ENCODE measurements at places on chromosomes 12 and 14.

DNA sequence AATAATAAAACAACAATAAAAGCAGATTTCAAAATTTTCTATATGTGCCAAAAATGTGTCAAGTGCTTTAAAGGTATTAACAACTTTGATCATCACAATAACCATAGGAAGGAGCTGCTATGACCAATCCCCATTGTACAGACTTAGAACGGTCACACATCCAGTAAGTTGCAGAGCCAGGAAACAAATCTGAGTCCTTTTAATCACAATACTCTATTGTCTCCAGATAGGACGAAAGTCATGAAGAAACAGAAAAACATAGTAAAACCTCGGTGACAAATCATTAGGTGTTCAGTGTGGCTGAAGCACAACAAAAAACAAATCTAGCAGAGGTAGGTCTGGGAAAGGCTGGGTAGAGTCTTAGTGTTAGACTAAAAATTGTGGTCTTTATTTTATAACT lies 178.8 kb downstream of the GRIP1 start:
- no peak for DNase-seq

DNA sequence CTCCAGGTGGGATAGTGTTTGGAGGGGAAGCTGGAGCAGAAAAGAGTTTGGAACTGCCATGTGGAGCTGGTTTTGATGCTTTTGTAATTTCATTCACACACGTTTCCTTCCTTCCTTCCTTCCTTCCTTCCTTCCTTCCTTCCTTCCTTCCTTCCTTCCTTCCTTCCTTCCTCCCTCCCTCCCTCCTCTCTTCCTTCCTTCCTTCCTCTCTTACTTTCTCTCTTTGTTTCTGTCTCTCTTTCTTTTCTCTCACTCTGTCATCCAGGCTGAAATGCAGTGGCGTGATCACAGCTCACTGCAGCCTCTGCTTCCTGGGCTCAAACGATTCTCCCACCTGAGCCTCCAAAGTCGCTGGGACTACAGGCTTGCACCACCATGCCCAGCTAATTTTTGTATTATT lies 168.0 kb upstream of the ARID2 start:
- DNase-seq: no peak

- DNase-seq: no peak
These were observed 393 bp downstream of the SYT1 start for GRCh38 chr12:78864870-78865463.

DNA sequence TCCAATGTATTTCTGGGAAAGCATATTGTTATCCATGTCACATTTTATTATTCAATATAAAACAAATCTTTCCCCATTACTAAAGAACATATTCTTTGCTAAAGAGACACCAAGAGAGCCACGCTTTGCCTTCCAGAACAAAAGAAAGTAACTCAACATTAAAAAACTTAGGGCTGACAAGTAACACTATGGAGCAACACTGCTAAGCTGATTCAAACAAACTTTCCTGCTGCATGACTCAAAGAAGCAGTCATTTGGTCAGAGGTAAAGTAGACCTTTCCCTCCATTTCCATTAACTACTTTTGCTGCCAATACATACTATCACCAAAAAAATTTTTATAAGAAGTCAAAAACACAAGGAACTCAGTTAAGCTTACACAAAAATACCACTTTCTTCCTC lies 83.0 kb downstream of the DENND5B start:
- DNase-seq: no peak

DNA sequence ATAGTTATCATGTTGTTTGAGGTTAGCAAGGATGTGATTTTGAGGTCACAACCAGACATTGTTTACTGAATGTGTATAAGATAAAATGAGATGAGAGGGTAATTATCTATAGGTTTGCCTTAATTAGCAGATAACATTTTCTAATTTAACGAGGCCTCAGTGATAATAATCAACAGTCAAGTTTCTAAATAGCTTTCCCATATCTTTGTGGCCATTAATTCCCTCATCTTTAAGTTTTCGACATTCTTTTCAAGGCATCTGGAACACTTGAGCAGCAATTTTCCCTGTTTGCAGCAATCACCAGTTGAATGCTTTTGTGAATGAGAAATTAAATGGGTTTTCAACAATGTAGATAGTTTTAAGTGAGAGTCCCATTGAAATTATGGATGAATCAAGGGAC lies 304.1 kb downstream of the SYT1 start:
- DNase-seq: no peak

DNA sequence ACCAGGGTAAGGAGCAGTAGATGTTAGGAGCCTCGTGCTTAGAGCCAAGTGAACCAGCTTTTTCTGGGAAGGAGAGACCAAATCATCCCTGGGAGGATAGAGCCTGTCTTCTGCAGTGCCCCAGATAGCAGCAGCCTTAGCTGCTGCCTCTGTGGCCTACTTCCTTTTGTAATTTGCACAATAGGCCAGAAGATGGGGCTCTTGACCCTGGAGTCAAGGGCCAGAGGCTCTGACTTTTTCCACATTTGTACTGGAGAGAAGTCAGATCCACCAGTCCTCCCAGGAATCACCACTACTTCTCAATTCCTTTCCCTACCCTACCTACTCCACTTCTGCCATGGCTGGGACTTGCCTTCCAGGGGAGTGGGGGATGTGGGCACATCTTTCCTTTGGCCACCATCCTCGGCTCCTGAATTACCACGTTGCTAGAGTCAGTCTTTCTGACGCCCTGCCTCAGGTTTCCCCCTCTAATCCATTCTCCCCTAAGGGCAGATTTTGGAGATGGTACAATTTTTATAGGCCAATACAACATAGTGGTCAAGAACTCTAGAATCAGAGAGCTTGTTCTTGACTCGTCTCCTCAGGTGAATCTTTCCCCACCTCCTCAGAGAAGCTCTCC lies 3.3 kb upstream of the SLC4A8 start:
- no peak for DNase-seq

DNA sequence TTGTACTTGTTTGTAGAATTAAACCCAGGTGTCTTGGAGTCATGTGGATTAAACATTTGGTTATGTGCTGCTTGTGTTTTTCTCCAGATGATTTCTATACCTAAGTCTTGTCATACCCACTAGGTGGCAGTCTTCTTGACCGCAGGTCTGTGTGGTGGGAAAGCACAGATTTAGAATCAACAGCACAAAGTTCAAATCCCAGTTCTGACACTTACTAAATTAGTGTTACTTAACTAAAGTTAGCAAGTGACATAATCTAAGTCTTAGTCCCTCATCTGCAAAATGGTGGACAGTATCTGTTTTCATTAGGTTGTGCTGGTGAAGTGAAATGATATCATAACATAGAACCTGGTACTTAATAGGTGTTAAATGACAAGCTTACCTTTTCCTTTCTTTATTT lies 151.0 kb upstream of the ARHGAP5 start:
- DNase-seq: no peak

- DNase-seq: no peak
These were observed 13.6 kb upstream of the AQP2 start for GRCh38 chr12:49936925-49937324.

- no peak for DNase-seq
These were observed 1.4 kb upstream of the PHC1 start for GRCh38 chr12:8912914-8913313.

- DNase-seq: no peak
These were observed 49.2 kb upstream of the BCAT1 start for GRCh38 chr12:24997970-24998582.

GRCh38 chr14:78228702-78229327 lies 58.6 kb downstream of the NRXN3 start:
- DNase-seq: no peak

Data from suprapubic skin (tissue), 4 donors.